D721Med (cell line): ENCODE measurements at places on chromosomes 2 and 18.

- no peak for DNase-seq
Measured at GRCh38 chr2:41847744-41848441, 199.9 kb upstream of the PKDCC start.

GRCh38 chr2:100616841-100617390 lies 54.1 kb downstream of the PDCL3 start:
- no peak for DNase-seq

DNA sequence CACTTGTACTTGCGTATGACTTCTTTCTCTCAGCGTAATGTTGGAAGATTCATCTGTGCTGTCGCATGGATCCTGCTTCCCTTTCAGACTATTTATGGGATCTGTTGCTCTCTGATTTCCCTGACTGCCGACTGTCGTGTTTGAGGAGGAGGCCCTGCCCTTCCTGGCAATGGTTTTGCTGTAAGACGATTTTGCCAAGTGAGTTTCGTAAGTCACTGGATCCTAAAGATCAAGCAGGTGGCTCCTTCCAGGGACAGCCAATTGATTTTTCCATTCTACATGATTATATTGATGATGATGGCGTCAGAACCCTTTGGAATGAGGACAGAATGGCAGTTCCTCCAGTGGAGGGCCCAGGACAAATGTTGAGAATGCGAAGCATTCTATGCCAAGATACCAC lies 8.7 kb upstream of the B3GNT2 start:
- DNase-seq = no peak

DNA sequence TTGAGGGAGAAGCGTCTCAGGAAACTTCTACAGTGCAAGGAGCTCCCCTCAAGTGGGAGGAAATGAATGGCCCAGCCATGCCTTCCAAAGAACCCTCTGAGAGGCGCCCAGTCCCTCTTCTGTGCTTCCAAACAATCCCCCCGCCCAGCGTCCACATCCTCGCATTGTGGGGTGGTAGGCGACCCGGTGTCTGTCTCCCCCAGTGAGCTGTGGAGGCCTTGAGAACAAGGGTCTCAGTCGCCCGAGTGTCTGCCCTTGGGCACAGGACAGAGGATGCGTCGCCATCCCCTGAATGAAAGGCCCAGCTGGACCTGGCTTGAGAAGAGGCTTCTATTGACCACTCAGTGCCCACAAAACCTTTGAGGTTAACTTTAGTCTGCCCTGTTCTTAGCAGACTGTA lies 29.7 kb downstream of the INPP5D start:
- DNase-seq = no peak

DNA sequence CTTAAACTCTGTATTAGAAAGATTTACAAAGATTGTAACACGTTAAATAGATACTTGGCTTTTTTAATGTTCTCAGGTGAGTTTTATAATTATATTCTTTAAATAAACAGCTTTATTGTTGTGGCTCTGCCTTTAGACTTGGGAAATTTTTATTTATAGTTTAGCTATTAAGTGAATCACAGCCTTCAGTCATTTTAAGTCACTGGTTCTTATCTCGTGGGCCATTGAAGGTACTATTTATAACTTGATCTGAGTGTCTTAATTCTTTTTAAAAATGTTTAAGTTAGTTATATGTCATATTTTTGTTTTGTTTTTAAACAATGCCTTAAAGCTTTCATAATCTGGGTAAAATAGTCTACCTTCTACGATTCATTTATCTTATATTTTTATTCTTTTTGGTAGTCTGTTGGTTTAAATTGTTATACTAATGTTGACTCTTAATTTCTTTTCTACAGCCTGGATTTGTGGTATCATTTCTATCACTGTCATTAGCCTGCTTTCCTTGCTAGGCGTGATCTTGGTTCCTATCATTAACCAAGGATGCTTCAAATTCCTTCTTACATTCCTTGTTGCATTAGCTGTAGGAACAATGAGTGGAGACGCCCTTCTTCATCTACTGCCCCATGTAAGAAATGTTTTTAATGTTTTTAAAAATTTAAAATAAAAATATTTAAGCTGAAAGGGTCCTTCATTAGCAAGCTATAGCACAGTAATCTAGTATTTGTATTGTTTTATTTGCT lies 49.3 kb downstream of the SLC39A10 start:
- DNase-seq = no peak

- DNase-seq = no peak
Measured at GRCh38 chr2:70981421-70981820, 3.0 kb downstream of the ANKRD53 start.

GRCh38 chr2:209321076-209321475 lies 102.8 kb upstream of the MAP2 start:
- DNase-seq = no peak

GRCh38 chr2:7165736-7166135 lies 248.5 kb downstream of the RNF144A start:
- no peak for DNase-seq

DNA sequence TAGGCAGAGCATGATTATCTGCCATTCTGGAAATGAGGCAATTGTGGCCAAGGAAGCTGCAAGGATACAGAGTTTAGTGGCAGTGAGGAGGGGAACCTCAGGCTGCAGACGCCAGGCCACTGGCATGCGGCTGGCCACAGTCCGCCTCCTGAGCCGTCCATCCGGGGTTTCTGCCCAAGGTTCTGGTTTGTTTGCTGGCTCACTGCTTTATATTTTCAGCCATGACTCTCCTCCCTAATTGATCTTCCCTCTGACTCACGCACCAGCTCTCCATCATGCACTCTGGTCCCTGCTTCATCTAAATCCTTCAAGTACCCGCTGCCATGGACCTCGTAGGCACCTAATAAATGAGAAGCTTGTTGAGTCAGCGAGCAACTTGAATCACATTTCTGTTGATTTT lies 107.8 kb upstream of the REV1 start:
- no peak for DNase-seq

GRCh38 chr2:127094509-127095366 lies 12.2 kb downstream of the BIN1 start:
- no peak for DNase-seq

- no peak for DNase-seq
Measured at GRCh38 chr18:44759925-44760342, 79.2 kb downstream of the SETBP1 start.

DNA sequence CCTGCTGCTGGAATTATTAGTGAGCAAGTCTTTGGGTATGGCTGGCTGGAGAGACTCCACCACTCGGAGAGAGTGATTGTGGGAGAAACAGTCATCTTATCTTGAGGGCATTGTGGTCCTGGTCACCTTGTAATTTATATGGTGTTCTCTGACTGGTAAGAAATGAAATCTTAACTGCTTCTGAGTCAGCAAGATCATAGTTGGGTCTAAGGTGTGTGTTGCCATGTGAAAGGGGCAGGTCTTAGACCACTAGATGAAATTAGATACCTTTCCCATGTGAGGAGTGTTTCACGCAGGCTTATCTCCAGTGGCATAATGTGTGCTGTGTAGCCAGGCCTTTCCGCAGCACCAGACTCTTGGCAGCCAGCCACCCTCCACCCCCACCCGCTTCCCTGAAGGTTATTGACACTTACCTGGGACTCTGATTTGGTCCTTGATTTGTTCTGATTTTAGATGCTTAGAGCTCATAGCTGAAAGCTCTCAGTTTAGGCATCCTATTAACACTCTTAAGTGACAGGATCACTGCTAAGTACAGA lies 7.7 kb downstream of the MAPRE3 start:
- DNase-seq = no peak
